ENCODE measurements at places on chromosomes 6 and 20. TPM values are rescaled to one million over a fixed set of nuclear protein-coding genes. Genes with fewer than 3 reads are reported as not detected.

The TNXB gene
- total RNA-seq, result 44.0 TPM

The MLN gene
- not detected for total RNA-seq

The FAM120B gene
- total RNA-seq, result 62.2 TPM

The CPNE5 gene
- total RNA-seq, result 97.8 TPM

The SAMD10 gene
- total RNA-seq, result 6.2 TPM

The RIN2 gene
- 16.0 TPM for total RNA-seq

The BPIFB1 gene
- total RNA-seq, result 5.5 TPM

The GPSM3 gene
- total RNA-seq, result 5.4 TPM

The ZKSCAN3 gene
- total RNA-seq, result 8.1 TPM

DNA sequence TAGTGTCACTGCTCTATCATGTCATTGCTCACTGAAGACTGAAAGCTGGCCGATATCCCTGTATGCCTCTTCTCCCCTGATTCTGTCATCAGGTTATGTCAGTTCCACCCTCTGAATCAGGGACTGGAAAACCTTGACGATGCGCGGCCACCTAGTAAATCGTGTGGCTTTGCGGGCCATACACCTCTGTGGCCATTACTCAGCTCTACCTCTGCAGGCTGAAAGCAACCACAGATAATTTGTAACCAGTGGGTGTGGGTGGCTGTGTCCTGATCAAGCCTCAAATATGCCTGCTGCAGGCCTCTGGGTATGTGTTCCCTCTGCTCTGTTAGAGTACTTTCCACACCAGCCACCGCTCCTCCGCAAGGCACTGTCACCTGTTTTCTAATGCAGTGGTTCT, 105.2 kb downstream of the GMPR start:
- no peak for DNase-seq

DNA sequence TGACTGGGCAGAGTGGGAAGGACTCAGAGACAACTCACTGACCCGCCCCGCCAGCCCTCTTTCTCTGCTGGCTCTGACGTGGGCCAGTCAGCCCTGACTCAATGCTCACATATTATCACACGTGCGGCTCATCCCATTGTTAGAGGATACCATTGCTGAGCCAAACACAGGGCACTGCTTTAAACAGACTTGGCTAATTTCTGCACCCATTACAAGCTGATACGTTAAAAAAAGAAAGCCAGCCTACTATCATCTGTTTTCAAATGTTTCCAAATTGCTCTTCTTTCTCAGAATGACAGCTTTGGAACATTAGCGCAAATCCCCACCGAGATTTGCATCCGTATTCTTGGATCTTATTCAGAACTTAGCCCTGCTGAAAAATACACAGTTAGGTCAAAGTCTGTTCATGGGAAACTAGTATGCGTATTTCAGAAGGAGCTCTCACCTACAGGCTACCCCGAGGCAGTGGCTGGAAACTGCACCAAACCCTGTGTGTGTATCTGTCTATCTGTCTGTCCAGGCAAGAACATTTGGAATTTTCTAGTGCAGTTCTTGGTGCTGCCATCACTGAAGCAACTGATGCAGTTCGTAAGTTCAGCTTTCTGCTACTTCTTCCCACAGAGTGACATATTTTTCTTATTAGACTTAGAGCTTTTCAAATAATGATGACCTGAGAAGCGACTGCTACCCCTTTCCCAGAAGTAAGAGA, 32.8 kb downstream of the RAMACL start:
- DNase-seq, result no peak

DNA sequence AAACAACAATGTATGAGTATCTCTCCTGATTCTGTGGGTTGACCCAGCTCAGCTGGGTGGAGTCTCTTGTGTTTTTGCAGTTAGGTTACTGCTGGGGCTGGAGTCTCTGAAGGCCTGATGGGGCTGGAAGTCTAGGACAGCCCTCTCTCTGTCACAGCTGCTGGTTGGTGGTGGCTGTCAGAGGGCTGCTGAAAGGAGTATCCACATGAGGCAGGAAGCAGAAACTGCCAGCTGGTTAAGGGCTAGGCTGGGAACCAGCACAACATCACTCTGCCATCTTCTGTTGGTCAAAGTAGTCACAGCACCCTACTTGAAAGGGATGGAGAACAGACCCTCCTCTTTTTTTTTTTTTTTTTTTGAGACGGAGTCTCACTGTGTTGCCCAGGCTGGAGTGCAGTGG, 10.0 kb upstream of the PACSIN1 start:
- no peak for DNase-seq

GRCh38 chr20:21053002-21053762, 53.0 kb downstream of the LINC00237 start:
- DNase-seq, result no peak

GRCh38 chr20:21147593-21147992, 21.7 kb downstream of the KIZ start:
- no peak for DNase-seq

DNA sequence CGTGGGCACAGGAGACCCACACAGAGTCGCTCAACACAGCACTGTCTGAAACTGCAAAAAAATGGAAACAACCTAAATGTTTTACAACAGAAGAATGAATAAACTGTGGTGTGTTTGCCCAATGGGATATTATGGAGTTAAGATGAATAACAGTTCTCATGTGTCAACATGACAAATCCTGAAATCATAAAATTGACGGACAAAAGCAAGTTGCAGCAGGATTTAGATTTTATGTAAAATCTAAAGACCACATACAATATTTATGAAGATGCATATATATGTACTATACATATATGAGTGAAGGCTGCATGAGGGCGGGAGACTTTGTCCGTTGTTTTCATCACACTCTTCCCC, 79.7 kb downstream of the GRM4 start:
- no peak for DNase-seq

DNA sequence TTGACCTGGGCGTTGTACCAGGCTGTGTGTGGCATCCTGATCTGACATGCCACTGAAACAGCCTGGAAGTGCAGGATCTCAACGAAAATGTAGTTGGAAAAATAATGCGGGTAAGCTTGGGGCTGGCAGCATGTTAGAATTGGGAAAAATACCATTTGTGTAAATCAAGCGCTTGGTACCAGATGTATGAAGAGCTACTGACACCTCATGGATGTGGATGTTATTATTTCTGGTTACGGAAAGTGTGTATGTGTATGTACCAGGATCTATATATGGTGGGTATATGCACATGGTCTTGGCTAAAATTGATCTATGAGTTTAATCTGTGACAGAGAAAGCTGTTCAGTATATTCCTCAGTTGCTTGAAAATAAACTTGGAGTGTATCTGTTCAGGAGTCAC, 22.7 kb downstream of the HIVEP1 start:
- no peak for DNase-seq

DNA sequence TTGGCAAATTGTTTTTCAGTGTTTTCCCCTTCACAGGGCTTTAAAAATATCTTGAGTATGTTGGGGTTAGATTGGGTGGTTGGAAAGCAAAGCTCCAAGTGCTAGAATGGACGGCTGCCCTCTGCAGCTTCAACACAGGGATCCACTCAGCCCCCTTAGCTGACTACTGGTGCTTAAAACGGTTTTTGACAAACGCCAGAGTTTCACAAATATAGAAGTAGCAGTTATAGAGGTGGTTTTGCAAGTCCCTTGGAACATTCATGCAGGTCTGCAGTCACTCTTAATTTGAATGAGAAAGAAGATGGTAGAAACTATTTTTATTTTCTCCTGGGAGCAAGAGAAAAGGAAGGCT, 175.9 kb downstream of the ARID1B start:
- no peak for DNase-seq

- DNase-seq, result no peak
These were observed 538.6 kb upstream of the MARCKS start for GRCh38 chr6:113318575-113318917.

GRCh38 chr6:44063561-44064059, 63.6 kb downstream of the MRPL14 start:
- no peak for DNase-seq

GRCh38 chr6:74063391-74063790, 367.4 kb downstream of the CD109 start:
- no peak for DNase-seq

GRCh38 chr6:3757241-3757641, 5.7 kb upstream of the PXDC1 start:
- DNase-seq, result peak; percentile 72

- DNase-seq, result no peak
These were observed 381.9 kb upstream of the EPHA7 start for GRCh38 chr6:93801101-93801847.

DNA sequence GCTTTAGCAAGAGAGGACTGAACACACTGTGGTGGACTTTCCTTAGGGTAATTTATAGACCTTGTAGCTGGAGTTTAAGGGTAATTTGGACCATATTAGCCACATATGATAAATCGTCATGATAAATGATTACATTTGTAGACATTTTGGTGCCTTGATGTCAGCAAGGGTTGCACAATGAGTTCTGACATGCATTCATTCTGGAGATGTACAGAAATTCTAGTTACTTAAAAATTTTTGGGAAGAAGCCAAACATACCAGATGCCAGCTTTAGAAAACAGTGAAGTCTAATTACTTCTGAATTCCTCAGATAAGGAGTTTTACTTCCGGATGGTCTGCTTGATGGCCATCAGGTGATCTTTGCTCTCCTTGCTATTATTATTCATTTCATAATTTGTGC, 653.1 kb downstream of the TBC1D32 start:
- DNase-seq, result no peak

GRCh38 chr6:145656128-145656527, 79.2 kb downstream of the EPM2A start:
- DNase-seq, result no peak

- no peak for DNase-seq
These were observed 6.8 kb upstream of the ARMC2 start for GRCh38 chr6:108841377-108841855.

DNA sequence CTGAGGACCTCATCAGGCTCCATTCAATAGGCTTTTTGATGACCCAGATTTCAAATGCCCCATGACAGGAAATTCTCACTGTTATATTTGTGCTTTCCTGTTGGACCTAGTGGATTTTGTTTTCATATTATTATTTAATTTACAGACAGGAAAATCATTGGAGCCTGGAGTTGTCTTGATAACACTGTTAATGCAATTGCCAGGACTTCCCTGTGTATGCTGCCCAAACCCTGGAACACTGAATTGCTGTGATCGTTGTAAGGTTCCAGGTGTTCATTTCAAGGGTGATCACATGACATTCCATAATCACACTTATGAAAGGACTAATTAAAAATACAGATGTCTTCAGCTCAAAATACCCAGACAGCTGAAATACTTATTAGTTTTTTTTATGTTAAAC, 783.2 kb downstream of the DHX35 start:
- no peak for DNase-seq

- peak; percentile 82 for DNase-seq
These were observed 161.6 kb upstream of the TNFAIP3 start for GRCh38 chr6:137705160-137706082.

DNA sequence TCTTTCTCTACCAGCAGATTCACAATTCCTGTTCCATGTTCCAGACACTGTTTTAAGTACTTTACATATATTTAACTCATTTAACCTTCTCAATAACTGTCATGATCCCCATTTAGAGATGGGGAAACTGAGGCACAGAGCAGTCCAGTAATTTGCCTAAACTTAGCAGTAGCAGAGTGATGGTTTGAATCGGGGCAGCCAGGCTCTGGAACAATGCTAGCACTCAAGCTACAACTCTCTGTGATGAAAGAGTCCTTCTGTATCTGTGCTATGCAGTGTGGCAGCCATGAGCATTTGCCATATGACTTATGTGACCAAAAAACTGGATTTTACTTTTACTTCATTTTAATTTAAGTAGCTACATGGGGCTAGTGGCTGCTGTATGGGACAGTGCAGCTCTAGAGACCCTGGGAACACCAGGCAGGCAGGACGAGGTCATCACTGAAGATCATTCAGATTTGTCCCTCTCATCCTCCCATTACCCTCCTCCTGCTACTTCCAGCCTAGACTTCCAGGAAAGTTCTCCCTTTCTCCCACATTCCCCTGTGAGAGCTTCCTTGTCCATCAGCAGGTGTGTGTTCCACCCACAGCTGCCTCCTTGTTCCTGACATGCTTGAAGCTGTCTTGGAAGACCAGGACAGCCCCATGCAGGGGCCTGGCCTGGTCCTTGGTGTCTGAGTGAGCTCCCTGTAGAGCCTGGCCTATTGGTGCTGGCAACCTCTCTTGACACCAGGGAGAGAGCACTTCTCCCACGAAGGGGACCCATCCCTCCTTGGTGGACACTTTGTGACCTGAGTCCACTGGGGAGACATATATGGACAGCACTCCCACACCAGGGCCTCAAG, 157.0 kb downstream of the MRPL14 start:
- DNase-seq, result no peak

- no peak for DNase-seq
These were observed 64.6 kb downstream of the RNF144B start for GRCh38 chr6:18451756-18452155.

- no peak for DNase-seq
These were observed 15.5 kb upstream of the BMP7 start for GRCh38 chr20:57281900-57282299.

- DNase-seq, result no peak
These were observed 173.5 kb upstream of the SNX9 start for GRCh38 chr6:157649311-157650260.

Data from testis (tissue), 5 donors.